ENCODE measurements at places on chromosomes 2 and 18.

- H3K4me3 ChIP-seq, result no peak overlapping the region
- H3K36me3 ChIP-seq, result no peaks in the 10 kb centered on the region
- no peak overlapping the region for H3K27ac ChIP-seq
- H3K4me1 ChIP-seq, result no peaks in the 10 kb centered on the region
- no peak for DNase-seq
- H3K27me3 ChIP-seq, result no peaks in the 10 kb centered on the region
These were observed 61.4 kb downstream of the FAM161A start for GRCh38 chr2:61792355-61792890.

DNA sequence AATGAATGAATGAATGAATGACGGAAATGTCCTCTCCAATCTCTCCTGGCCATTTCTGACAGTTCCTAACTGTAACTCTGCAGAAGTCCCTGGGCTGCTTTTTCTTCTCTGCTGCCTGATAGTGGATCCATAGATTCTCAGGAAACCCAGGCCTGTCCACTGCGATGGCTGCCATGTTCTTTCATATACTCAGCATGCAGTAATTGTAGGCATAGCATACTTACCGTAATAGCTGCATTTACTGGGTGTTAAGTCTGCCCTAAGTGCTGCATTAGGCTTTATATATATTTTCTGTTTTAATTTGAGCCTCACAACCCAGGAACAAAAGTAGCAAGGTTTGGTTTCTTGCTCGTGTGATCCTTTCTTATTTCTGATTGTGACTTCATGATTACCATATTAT is 122.9 kb downstream of the DCC start:
- no peaks in the 10 kb centered on the region for H3K4me1 ChIP-seq
- no peaks in the 10 kb centered on the region for H3K36me3 ChIP-seq
- H3K4me3 ChIP-seq, result no peak overlapping the region
- no peaks in the 10 kb centered on the region for H3K27me3 ChIP-seq
- H3K27ac ChIP-seq, result no peak overlapping the region

GRCh38 chr2:188693771-188694170 is 280.4 kb upstream of the COL3A1 start:
- no peaks in the 10 kb centered on the region for H3K36me3 ChIP-seq
- H3K4me3 ChIP-seq, result no peak overlapping the region
- no peak for DNase-seq
- no peak overlapping the region for H3K27ac ChIP-seq

GRCh38 chr2:6444514-6444913 is 421.2 kb downstream of the CMPK2 start:
- H3K4me3 ChIP-seq, result no peak overlapping the region
- H3K4me1 ChIP-seq, result no peaks in the 10 kb centered on the region
- H3K27me3 ChIP-seq, result no peaks in the 10 kb centered on the region
- DNase-seq, result no peak
- H3K27ac ChIP-seq, result no peak overlapping the region
- H3K36me3 ChIP-seq, result no peaks in the 10 kb centered on the region

GRCh38 chr2:233761040-233761769 is 1.1 kb downstream of the UGT1A1 start:
- no peak overlapping the region for H3K27ac ChIP-seq
- peaks cover 13% of the 10 kb centered on the region for H3K4me1 ChIP-seq
- no peak overlapping the region for H3K4me3 ChIP-seq
- H3K36me3 ChIP-seq, result no peaks in the 10 kb centered on the region
- H3K27me3 ChIP-seq, result no peaks in the 10 kb centered on the region
